ENCODE measurements at places on chromosomes 6 and 20.

- DNase-seq, result no peak
These were observed 9.3 kb downstream of the IP6K3 start for GRCh38 chr6:33737267-33738026.

GRCh38 chr20:9160331-9160730 is 91.4 kb downstream of the PLCB4 start:
- DNase-seq, result no peak

DNA sequence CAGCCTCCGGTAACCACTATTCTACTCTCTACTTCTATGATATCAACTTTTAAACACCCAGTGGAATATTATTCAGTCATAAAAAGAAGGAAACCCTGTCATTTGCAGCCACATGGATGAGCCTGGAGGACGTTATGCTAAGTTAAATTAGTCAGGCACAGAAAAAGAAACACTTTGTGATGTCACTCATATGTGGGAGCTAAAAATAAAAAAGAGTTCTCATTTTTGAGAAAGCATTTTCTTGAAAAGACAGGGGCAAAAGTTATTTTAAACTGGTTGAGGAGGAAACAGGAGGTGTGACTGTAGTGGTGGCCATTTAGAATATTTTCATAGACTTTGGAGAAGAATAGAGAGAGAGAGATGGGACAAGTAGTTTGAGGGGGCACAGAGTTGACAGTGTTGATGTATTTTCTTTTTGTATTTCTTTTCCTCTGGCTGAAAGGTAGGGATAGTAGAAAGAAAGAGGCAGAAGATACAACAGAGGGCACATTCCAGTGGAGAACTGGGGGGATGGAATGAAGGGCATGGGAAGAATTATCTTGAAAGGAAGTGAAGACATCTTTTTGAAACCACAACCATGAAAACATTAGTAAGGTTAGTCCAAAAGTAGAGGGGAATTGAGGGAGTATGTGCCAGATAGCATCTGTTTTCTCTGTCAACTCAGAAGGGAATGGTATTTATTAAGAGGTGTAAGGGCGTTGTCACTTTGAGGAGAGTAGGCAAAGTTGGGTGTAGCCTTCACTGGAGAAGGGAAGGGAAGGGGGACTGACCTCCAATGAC is 181.3 kb upstream of the GMDS start:
- no peak for DNase-seq

- no peak for DNase-seq
These were observed 97.6 kb upstream of the HDGFL1 start for GRCh38 chr6:22471746-22472145.

- DNase-seq, result peak; percentile 73
These were observed 22.7 kb downstream of the SLC12A5 start for GRCh38 chr20:46051556-46052308.

GRCh38 chr20:50085481-50086365 is 27.2 kb downstream of the UBE2V1 start:
- DNase-seq, result peak; percentile 71

- no peak for DNase-seq
These were observed 67.9 kb downstream of the GMPR start for GRCh38 chr6:16306334-16306733.

DNA sequence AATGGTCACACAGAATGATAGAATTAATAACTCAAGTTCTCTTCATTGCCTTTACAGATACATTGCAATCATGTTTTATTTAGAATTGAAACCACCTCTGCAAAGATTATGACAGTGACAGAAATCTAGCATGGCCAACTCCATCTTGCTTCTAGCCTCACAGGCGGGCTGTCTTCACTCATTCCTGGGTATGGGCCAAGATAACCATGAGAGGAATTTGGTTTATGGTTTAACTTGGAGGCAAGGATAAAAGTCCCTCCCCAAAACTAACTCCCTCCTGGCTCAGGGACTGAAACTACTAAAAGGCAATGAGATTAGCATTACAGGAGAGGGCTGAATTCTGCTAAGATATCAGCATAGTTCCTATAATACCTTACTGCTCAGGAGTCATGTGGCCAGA is 95.2 kb upstream of the CST7 start:
- no peak for DNase-seq

DNA sequence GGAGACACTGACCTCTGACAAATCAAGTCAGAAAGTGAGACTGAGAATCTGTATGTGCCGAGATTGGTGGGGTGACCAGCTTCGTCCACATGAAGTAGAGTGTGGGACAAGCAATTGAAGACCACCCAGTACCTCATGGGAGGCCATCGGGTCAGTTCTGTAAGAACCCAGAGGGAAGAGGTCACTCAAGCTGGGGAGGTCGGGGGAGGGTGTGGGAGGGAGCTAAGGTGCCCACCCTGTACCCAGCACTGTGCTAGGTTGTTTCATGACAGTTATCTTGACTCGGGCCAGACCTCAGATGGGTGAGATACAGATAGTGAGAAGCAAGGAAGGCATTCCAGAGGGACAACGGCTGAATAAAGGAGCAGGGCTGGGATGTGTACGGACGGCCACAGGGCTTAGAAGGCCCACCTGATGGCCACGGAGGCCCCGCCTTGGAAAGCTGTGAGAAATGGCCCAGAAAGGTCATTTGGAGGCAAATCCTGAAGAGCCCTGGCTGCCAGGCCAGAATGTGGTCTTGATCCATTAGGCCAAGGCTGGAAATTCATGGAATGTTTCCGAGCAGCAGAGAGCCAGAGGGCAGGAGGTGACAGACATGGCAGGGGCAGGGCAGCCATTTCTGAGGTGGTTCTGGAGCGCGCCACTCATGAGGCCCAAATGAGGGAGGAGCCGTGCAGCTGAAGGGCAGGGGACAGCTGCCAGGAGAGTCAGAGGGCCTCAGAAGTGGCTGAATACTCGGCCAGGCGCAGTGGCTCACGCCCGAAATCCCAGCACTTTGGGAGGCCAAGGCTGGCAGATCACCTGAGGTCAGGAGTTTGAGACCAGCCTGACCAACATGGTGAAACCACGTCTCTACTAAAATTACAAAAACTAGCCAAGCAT is 7.7 kb downstream of the MMP24OS start:
- DNase-seq, result no peak

GRCh38 chr6:108222504-108222903 is 38.3 kb downstream of the SNX3 start:
- no peak for DNase-seq

DNA sequence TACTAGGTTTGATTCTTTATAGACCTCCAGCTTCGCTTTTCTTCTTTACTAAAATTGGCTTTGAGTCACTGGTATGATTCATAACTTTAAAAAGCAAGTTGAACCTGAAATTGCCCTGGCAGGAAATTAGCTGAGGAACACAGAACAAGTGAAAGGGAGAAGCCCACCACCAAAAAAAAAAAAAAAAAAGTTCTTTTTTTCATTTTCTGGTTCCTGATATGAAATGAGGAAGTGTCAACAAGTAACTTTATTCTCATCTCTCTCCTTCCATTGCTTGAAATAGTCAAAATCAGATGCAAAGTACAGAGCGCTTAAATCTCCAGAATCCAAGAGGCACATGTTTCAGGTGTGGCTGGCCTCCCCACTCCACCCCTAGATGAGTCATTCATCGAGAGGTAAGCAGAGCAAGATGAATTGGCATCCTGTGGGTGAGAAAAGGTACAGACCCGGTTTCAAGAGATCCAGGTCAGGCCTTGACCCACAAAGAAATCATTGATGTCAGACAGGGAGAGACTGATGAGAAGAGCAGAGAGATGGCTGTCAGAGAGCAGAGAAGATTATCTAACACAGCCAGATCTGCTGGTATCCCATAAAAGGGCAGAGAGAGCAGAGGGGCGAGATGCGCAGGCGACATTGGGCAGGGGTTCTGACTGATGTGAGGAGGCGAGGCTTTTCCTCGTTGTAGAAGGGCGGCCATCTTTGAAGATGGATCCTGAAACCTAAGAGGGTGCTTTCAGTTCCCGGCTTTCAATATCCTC is 54.8 kb upstream of the MBOAT1 start:
- DNase-seq, result no peak

- DNase-seq, result no peak
These were observed 224.0 kb upstream of the GMDS start for GRCh38 chr6:2469428-2469827.

- DNase-seq, result no peak
These were observed 50.2 kb upstream of the TGM3 start for GRCh38 chr20:2245637-2246036.

DNA sequence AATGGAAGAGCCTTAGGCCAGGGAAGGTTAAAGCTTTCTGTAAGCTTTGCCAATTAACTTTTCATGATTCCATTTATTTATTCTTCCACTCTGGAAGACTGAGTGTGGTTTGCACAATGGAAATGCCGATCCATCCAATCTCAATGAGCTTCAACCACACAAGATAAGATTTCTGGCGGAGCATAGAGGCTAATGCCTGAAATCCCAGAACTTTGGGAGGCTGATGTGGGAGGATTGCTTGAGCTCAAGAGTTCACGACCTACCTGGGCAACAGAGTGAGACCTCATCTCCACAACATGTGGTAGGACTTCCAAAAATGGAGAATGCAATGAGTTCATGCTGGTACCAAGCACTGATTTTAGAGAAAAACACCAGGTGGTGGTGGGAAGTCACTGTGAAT is 6.2 kb downstream of the ENPP1 start:
- DNase-seq, result no peak

GRCh38 chr20:21340991-21341697 is 38.0 kb downstream of the XRN2 start:
- no peak for DNase-seq

- DNase-seq, result no peak
These were observed 35.6 kb downstream of the DZANK1 start for GRCh38 chr20:18431206-18431605.

- DNase-seq, result no peak
These were observed 8.8 kb downstream of the RPL10A start for GRCh38 chr6:35477028-35477427.

- no peak for DNase-seq
These were observed 632.8 kb downstream of the HDGFL1 start for GRCh38 chr6:23202207-23202606.

- no peak for DNase-seq
These were observed 121.3 kb upstream of the PHACTR1 start for GRCh38 chr6:12595161-12595811.

GRCh38 chr20:47862574-47863240 is 77.4 kb upstream of the SULF2 start:
- no peak for DNase-seq

DNA sequence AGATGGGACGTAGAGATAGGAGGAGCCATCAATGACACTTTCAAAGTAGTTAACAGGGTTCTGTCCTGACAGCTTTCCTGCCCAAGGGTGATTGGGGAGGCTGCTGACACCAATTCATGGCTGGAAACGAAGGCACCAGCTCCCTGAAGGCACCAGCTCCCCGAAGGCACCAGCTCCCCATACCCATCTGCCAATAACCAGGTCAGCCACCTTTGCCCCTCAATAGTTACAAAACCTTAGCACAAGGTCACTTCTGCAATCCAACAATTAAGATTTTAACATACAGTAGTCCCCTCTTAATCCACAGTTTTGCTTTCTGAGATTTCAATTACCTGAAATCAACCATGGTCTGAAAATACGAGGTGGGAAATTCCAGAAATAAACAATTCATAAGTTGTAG is 51.7 kb downstream of the ELOVL5 start:
- DNase-seq, result no peak

- peak; percentile 60 for DNase-seq
These were observed 50.0 kb downstream of the ADAT2 start for GRCh38 chr6:143400258-143401067.

DNA sequence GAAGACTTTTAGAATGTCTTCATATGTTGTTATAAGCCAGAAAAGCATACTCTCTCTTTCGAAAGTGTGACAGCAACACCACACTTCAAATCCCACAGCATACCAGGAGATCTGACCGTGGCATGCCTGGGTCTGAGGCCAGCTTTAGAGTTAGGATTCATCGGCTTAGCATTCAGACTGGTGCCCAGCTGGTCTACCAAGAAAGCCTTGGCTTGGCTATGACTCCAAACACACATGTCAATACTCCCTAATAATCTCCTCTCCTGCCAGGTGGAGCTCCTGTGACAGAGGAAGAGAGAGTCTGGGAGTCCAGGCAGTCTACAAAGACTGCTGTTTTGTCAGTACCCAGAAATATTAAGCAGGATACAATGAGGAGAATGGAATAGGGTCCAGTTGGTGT is 77.1 kb upstream of the MAN1A1 start:
- DNase-seq, result no peak

- DNase-seq, result no peak
These were observed 19.9 kb downstream of the NRN1 start for GRCh38 chr6:5986861-5987260.

DNA sequence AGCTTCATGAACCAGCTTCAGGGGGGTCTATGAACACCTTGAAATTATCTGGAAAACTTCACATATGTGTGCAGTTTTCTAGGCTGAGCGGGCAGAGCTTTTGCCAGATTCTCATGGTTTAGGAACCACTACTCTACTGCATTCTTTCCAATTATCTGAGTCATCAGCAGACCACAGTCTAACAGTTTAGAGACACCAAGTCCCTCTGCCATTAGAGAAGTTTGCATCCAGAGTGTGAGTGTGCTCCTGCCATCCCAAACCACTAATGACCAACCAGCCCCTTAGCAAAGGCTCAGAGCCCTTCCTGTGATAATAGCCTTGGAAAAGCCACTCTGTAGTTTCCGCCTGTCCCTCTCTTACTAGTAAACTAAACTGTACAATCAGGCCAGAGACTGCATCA is 96.8 kb downstream of the PHACTR1 start:
- no peak for DNase-seq

DNA sequence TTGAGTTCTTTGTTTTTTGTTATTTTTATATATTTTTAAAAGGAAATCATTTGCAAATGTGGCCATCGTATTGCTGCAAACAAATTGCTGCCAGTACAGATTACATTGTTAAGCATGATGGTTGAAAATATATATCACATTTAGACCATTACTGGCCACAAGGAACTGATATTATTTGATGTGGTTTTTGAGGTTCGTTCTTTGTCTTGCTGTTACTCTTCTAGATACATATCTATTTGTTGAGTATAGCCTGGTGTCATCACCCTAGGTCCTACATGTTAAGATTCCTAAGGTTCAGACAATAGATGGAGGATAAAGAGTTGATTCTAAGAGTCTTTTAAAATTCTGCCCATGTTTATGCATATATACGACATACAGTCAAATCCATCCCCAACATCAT is 306.0 kb downstream of the FARS2 start:
- no peak for DNase-seq

- no peak for DNase-seq
These were observed 11.6 kb upstream of the MTG2 start for GRCh38 chr20:62171245-62171644.

DNA sequence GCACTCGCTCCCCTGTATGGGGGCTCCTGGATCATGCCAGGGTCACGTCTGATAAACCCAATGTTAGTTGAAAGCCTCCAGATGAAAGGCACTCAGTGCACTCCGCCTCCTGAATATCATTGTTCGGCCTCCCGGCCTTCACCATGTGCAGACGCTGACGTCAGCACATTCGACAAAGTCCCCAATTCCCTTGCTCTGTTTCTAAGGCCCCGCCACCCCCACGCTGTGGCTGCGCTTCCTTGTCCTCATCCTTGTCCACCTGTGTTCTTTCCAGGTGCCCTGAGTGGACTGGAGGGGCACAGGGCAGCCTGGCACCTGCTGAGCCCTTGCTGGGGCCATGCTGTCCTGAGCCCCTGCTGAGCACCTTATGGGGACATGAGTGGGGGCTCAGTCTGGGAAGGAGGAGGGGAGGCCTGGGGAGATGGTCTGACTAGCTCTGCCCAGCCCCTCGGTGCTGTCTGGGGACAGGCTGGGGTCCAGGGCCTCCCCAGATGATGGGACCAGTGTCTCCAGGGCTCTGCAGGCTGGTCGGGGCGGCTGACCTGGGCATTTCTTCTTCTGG is 9.8 kb upstream of the BHLHE23 start:
- DNase-seq, result no peak

Measured in NCI-H1105 treated with DMSO at 0.1 percent for 48 hours (cell line).